ENCODE measurements at places on chromosomes 16 and 17.

- no peak for DNase-seq
Observed at GRCh38 chr17:3613124-3613523, 3.9 kb upstream of the TRPV1 start.

DNA sequence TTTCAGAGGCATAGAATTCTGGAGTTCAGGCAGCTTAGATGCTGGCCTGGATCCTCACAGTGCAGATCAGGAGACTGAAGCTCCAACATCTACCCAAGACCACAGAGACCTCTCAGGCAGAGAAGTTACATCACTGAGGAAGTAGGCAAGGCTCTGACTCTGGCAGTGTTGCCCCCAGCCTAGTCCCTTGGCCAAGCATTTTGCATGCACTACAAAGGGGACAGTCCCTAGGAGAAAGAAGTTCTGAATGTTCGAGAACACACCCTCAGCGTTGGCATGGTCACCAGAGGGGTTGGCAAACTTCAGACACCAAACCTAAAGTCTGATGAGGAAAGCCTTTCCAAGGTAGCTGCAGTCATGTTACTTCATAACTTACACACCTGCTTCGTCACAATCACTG lies 2.5 kb downstream of the RANBP10 start:
- DNase-seq: no peak

DNA sequence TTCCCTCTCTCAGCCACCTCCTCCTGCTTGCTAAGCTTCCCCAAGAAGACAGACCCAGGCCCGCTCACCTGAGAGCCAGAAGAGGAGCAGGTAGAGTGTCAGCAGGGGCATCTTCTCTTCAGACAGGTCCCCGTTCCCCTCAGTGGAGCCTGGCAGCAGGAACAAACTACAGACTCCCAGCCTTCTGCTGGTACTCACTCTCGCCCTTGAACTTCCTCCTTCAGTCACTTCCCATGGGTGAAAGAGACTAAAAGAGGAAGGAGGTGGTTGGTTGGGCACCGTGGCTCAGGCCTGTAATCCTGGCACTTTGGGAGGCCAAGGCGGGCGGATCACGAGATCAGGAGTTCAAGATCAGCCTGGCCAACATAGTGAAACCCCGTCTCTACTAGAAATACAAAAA lies at the start of gene CD300LF:
Gene CD300LF, minus strand, starts transcription at position 168 of the 400 bp plus-strand sequence. Its CDS starts 57 bp downstream, at position 111.
- no peak for DNase-seq

- no peak for DNase-seq
Observed at GRCh38 chr17:60846175-60846574, 168.5 kb downstream of the BCAS3 start.

DNA sequence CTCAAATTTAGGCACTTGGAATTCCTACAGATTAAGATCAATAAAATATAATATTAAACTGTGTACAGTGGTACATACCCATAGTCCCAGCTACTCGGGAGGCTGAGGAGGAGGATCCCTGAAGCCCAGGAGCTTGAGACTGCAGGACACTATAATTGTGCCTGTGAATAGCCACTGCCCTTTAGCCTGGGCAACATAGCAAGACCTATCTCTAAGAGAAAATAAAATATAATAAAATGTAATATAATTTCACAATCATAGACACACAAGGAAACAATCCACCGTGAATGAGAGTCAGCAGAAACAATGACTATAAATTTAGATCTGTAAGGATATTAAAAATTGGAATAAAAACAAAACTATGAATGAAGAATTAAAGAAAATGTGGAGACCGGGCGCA lies 10.0 kb upstream of the TNK1 start:
- DNase-seq: no peak

DNA sequence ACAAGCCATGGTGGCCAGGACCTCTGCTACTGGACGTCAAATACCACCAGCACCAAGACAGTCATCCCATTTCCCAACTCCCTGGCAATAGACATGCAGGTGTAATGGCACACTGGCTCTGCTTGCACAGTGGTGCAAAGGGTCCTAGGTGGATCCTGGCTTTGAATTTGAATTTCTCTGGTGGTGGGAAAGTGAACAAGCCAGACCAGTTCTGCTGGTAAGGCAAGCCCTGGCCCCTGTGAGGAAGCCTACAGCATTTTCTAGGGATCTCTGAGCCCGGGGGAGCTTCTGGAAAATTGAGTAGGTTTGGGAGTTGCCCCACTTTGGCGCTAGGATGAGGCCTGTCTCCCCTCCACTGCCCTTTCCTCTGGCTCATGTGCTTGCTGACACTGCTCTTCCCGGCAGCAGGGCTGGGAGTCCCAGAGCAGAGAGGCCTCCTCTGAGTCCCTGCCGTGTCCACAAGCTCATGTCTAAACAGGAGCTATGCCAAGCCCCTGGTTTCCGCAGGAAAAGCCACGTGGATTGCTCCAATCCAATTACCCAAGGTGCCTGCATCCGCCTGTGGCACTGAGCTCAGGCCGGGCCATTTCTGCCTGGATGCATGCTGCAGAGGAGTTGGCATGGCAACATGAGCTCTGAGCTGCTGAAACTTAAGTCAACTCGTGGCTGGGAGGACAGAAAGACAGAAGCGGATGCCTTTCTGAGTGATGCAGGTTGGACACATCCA lies 67.0 kb downstream of the PRMT7 start:
- DNase-seq: no peak

- DNase-seq: no peak
Observed at GRCh38 chr17:37273409-37274051, 102.3 kb upstream of the C17orf78 start.

DNA sequence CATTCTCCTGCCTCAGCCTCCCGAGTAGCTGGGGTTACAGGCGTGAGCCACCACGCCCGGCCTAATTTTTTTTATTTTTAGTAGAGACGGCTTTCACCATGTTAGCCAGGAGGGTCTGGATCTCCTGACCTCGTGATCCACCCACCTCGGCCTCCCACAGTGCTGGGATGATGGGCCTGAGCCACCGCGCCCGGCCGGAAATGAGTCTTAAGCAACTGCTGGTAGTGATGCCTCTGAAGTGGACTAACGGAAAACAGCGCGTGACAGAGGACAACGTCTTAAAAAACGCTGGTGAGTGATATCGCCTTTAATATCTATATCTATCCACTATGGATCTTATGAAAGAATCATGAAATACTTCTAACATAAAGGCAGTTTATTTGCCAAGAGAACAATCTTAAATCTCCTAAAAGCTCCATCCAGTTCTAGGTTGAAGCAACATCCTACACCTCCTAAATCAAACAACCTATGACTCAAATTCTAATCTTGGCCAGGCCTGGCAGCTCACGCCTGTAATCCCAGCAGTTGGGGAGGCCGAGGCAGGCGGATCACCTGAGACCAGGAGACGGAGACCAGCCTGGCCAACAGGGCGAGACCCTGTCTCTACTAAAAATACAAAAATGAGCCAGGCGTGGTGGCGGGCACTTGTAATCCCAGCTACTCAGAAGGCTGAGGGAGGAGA lies 69.8 kb downstream of the NXN start:
- no peak for DNase-seq

GRCh38 chr17:76153640-76154039 lies 12.6 kb upstream of the FOXJ1 start:
- no peak for DNase-seq

DNA sequence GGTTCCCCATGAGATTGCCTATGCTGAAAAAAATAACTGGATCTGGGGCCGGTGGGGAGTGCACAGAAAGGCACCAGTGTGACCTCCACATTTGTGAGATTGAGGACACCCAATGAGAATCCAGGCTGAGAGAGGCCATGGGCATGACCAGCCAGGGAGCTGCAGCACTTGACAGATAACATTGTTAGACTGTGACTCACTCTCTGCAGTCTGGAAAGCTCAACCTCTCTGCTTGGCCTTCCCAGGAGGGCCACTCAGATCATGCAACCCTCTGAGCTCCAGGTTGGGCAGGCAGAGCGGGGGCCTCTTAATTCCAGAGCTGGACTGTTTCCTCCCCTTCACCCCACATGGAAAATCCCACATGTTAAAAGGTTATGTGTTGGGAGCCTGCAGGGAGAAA lies 30.1 kb downstream of the FZD2 start:
- no peak for DNase-seq

- peak; percentile 92 for DNase-seq
Observed at GRCh38 chr17:31318298-31318801, 3.1 kb downstream of the EVI2A start.

DNA sequence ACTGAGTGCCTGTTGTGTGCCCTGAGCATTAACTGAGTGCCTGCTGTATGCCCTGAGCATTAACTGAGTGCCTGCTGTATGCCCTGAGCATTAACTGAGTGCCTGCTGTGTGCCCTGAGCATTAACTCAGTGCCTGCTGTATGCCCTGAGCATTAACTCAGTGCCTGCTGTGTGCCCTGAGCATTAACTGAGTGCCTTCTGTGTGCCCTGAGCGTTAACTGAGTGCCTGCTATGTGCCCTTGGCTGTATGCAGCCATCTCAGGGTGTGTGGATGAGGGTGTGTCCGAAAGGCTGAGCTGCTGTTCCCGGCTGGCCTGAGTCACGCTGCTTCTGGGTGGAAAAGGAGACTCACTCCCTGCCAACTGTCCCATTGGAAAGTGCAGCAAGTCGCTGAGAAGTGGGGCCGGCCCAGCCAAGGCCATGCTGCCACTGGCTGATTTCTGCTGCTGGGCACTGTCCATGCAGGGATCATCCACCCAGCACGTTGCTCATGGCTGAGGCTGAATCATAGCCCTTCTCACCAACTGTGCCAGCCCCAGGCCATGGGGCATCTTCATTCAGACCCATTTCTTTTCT lies 113.8 kb downstream of the OR1D5 start:
- DNase-seq: no peak

GRCh38 chr16:89281829-89282228 lies 64.3 kb downstream of the ZNF778 start:
- no peak for DNase-seq

DNA sequence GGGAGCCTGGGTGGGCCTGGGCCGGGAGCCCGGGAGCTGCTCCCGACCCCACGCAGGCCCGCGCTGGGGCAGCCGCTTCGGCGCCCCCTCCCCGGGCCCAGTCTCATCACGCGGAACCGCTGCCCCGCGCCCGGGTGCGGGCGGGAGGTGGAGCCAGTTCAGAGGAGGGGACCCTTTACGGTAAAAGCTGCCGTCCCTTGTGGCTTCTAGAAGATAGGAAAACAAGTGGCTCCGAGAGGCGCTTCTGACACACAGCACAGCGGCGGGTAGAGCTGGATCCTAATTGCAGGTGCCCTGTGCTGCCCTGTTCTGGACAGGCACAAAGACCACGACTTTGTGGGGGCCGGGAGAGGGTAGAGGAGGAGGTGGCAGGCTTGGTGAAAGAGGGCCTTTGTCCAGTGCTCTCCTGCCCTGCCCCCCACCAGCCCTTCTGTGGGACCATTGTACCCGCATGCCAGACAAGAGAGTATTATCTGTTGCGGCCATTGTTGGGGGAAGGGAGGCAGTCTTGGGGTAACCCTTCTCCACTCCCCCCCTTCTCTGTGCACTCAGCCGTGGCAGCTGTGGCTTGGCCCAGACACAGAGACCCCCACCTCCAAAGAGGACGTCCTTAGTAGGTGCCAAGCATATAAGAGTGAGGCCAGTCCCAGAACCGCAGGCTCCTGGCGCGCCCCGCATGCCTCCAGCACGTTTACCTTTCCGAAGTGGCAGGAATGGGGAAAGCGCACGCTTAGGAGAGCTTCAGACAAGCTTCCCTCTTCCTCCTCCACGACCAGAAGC lies 736 bp downstream of the CNP start:
- peak; percentile 22 for DNase-seq

DNA sequence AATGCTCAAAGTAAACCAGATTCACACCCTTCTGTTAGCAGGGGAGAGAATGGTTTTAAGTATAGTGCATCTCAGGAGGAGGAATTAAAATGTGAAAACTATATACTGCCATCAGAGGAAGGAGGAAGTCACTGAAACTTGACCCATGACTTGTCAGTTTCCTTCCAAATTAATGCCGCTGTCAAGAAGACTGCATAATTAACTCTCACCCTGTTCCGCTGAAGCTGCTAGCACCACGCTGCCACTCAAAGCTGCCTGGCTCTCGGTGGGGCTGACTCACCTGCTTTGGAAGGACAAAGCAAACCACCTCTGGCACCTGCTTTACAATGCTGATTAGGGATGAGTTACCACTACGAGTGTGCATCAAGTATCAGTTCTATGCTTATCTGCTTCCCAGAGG lies 37.8 kb upstream of the ULK2 start:
- no peak for DNase-seq

GRCh38 chr17:49191917-49192741 lies 18.2 kb downstream of the GNGT2 start:
- peak; percentile 88 for DNase-seq

DNA sequence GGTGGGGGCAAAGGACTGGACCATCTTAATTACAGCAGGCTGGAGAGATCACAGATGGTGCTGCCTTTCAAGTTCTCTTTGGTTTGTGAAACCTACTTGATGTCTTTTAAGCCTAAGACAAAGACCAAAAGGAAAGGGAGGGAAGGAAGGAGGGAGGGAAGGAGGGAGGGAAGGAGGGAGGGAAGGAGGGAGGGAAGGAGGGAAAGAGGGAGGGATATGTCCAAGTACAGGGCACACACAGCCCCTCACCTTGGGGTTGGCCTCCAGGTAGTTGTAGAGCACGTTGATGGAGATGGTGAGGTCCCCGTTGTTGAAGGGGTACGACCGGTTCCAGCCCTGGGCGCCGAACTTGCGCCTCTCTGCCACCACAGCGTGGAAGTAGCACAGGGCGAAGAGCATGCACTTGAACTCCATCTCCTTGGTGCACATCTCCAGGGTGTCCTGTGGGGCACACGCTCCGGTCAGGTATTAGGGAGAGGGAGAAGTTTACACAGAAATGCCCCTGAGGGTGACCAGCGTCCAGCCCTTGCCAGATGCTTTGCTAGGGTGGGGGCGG lies 55.4 kb downstream of the PGS1 start:
- DNase-seq: no peak

DNA sequence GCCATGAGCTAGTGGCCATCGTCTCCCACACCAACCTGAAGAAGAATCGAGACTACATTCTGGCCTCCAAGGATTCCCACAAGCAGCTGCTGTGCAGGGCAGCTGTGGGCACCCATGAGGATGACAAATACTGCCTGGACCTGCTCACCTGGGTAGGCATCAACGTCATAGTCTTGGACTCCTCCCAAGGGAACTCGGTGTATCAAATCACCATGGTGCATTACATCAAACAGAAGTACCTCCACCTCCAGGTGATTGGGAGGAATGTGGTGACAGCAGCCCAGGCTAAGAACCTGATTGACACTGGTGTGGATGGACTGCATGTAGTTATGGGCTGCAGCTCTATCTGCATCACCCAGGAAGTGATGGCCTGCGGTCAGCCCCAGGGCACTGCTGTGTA lies 70.2 kb downstream of the GRIN2A start:
- DNase-seq: no peak
